Mesenchymal stem cell (in vitro differentiated cells and primary cell): ENCODE measurements at places on chromosomes 1 and 21.

- no peak for DNase-seq
Observed at GRCh38 chr21:32916522-32917099, 109.1 kb upstream of the OLIG2 start.

GRCh38 chr1:15956150-15956549, 19.8 kb downstream of the ZBTB17 start:
- peak; percentile 74 for DNase-seq

DNA sequence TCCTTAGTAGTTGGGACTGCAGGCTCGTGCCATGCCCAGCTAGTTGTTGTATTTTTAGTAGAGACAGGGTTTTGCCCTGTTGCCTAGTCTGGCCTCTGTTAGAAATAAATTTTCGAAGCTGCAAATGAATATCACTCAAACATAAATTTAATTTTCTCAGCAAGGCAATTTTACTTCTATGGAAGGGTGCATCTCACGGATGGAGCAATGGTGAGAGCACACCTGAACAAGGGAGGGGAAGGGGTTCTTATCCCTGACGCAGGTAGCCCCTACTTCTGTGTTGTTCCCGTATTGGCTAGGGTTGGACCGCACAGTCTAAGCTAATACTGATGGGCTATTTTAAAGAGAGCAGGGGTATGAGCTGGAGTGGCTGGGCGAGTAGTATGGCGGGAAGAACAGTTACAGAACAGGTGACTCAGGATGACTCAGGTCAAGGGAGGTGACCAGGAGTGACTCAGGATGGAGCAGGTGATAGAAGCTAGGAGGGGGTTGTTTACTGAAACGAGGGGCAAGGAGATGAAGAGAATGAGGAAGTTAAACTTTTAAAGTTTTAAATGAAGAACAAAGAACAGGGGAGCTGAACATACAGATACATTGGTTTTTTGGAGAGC, 7.5 kb downstream of the MDM4 start:
- no peak for DNase-seq

DNA sequence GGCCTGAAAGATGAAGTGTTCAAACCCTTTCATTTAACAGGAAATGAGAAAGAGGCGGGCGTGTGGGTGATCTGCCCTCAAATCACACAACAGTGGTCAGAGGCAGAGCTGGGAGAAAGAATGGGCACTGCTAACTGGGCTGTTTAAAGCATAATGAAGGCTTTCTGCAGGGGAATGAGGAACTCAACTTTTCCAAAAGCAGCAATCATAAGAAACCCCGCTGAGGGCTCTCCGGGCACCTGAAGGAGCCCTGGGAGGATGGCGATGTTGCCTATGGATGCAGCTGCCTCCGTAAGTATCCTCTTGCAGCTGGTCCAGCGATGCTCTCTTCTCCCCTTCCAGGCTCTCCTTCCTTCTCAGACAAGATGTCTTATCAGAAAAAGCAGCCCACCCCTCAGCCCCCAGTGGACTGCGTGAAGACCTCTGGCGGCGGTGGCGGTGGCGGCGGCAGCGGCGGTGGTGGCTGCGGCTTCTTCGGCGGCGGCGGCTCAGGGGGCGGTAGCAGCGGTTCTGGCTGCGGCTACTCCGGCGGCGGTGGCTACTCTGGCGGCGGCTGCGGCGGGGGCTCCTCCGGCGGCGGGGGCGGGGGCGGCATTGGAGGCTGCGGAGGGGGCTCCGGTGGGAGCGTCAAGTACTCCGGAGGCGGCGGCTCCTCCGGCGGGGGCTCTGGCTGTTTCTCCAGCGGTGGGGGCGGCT, 1.2 kb downstream of the LORICRIN start:
- DNase-seq: no peak

GRCh38 chr1:43509007-43509739, 21.5 kb upstream of the PTPRF start:
- DNase-seq: no peak

DNA sequence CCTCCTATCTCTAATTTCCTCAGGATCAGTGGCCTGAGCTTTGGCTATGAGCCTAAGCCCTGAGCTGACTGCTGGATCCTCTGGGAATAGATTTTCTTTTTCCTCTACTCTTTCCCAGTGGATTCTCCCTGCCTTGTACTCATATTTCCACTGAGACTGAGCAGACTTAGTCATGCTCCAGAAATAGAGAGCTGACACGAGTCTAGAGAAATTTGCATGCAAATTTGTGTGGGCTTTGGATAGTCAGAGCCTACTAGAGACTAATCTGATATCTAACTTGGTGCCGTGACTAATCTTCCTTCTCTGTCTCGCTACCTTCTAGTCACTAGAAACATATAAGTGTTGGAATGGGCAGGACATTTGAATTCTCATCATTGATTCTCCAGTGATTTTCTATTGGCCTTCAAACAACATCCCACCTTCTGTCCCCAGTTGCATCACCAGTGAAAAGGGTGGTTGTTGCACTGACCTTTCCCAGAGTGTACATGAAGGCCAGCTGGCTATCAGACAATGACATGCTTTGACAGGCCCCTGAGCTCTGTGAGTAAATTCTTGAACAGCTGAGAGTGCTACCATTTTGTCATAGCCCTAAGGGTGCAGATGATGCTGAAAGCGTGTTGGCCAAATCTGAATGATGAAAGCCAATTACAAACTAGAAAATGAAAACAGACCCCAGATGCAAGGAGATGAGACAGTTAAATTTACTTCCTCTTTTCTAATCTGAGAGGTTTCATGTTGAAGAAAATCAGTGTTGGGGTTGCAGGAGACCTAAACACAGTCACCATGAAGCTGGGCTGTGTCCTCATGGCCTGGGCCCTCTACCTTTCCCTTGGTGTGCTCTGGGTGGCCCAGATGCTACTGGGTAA, at the start of gene FCRLA:
FCRLA (plus strand) TSS at position 748 of the 866 bp plus-strand sequence; CDS start at position 784, 36 bp downstream.
- peak; percentile 97 for DNase-seq

GRCh38 chr1:116954440-116954839, 44.7 kb downstream of the PTGFRN start:
- no peak for DNase-seq

- no peak for DNase-seq
Observed at GRCh38 chr1:174248041-174248440, 88.7 kb downstream of the RABGAP1L start.

DNA sequence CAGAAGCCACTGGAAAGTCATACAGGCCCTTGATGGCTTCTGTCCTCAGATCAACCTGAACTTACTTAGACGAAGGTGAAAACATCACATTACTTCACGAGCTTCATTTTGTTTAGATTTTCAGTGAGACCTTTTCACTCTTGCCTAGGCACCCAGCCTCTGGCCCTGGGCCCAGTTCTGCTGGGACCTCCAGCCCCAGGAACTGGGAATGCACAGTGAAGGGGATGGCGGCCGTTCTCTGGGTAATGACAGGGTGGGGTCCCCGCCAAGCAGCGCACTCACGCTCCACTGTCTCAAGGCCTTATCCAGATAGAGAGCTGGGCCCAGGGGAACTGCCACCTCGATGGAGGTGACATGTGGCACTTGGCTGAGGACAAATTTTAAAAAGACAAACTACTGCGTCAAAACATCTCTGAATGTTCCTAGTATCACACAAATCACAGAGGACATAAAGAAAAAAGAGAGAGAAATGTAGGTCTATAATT, 54.8 kb downstream of the NPHP4 start:
- no peak for DNase-seq

- no peak for DNase-seq
Observed at GRCh38 chr1:83131692-83131955, 867.3 kb downstream of the TTLL7 start.

DNA sequence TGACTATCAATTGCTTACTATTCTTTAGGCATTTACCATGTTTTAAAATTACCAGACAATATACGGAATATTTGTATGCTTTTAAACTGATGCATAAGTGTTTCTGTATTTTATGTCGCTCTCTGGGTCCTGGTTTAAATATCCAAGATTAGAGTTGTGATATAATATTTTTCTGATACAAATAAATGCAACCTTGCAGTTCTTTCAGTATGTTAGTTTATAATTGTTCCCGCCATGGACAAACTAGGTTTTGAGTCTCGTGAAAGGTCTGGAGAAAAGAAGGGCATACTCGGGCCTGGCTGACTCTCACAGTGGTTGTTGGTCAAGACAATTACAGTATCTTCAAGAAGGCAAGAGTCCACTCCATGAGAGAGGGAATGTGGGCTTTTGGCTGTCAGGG, 72.6 kb upstream of the AJAP1 start:
- DNase-seq: no peak

DNA sequence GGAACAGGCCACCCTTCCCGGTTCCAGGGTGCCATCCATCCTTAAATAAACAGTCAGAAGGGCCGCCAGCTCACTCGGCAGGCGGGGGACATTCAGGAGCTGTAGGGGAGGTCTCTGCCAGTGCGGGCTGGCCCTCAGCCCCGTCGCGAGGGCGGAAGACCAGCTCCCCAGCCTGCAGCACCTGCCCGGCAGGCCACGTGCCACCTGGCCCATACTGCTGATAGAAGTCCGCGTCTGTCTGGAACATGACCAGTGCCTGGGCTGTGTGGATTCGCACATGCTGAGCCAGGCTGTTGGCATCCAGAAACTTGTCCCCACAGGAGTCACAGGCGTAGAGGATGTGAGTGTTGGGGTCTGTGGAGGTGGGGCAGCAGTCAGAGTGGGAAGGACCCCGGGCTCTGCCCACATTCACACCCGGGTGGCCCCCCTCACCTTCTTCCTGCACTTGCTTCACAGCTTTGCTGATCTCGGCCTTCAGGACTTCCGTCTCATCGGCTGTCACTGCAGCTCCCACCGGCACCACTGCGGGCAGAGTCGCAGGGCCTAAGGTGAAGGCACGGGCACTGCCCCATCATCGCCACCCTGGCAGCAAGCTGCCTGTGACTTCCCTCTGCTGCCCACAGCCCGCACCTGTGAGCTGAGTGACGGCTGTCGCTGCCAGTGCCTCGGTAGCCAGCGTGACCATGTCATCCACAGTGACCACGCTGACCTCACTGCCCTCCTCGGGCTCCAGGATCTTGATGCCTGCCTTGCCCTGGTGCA, 33.8 kb downstream of the ZBTB17 start:
- no peak for DNase-seq

- DNase-seq: no peak
Observed at GRCh38 chr1:44406737-44407429, 1.8 kb downstream of the RNF220 start.

DNA sequence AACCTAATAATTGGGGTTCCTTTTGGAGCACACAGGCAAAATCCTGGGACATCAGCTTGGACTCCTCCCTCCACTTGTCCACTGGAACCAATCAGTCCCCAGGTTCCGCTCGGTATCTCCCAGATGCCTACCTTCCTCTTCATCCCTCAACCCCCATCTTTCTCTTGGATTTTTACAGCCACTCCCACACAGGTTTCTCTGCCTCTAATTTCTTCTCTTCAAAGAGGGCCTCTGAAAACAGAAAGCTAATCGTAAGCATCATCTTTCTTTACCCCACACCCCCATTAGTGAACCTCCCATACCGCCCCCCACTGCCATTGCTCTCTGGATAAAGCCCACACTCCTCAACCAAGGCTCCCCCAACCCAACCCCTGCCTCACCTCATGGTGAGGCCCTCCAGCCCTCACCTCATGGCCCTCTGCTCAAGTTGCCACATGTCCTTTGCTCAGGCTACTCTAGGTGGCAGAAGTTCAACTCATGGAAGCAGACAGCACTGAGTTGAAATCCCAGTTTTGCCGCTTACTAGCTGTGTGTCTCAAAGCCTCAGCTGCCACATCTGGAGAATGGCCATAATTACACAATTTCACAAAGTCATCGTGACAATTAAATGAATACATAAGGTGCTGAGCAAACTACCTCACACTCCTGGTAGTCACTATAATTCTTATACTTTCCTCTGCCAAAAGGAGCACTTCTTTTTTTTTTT, 18.1 kb upstream of the WASF2 start:
- no peak for DNase-seq

GRCh38 chr21:20451046-20451445, 547.2 kb upstream of the NCAM2 start:
- DNase-seq: no peak

DNA sequence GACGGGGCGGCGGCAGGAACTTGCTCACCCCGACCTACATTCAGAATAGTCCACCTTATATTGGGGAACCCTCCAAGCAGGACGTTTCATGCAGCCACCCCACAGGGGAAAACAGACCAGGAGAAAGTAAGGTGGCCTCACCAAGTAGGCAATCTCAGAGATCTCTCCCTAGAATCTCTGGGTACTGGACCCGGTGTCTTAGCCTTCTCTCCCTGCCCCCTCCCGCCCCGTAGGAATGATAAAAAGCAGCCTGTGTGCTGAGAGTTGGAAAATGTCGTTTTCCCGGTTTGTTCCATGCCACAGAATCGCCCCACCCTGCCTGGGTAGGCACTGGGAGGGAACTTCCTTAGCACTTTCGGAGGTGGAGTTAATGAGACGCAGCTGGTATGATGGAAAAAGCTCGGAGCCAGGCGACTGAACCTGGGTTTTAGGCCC, 789 bp upstream of the PTPN14 start:
- peak; percentile 75 for DNase-seq

DNA sequence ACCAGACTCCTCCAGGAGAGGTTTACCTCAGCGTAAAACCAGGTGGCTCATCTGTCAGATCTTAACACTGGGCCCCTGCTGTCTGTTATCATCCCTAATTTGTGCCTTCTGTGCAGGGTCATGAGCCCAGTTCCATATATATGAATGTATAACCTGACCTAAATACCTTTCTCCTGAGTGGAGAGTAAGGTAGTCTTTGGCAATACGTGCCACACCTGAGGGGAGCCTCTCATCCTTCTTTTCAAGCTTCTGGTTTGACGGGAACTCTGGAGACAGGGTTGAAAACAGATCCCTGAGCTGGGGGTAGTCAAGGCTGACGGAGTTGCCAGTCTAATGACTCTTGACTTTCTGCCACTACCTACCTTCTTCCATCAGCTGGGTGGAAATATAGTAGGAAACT, 4.1 kb downstream of the SFT2D2 start:
- DNase-seq: no peak

- no peak for DNase-seq
Observed at GRCh38 chr1:34900775-34901502, 28.5 kb downstream of the DLGAP3 start.

- DNase-seq: no peak
Observed at GRCh38 chr1:209627027-209627731, 25.0 kb downstream of the LAMB3 start.

DNA sequence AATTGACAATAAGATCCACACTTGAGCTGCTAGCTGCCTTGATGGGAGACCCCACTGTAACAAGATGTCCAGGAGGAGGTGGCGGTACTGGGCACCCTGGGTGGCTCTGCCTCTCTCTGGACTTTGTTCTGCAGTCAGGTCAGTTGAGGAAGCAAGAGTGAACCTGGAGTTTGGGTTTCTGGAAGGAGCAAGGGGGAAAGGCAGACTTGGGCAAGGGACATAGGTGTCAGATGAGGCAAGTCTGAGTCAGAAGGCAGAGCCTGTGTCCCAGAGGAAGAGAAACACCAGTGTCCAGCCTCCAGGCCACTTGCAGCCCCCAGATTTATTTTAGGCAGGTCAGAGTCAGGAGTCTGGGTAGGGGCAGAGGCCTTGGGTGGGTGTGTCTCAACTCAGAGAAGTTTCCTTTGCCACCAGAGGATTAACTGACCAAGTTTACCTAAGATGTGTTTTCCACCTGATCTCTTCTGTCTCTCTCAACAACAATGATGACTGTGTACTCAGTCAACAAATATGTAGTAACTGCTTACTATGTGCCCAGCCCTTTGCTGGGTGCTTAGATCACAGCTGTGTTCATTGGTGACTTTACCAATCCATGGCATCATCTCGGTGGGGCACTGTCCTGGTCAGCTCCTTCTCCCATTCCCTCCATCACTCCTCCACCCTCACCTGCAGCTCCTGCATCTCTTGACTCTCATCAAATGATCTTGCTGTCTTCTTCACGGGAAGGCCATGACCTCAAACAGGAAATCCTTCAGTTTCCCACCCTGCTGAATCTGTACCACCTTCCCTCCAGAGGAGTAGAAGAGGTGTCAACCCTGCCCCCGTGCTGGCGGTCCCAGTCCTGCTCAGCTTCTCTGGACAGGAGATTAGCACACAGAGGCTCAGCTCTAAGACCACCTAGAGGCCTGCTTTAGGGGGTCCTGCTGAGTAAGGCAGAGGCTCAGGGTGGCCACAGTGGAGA, 36.6 kb downstream of the ELF3 start:
- DNase-seq: peak; percentile 26
